Heart left ventricle (tissue), 16 donors: ENCODE measurements at places on chromosomes 12 and 14.

GRCh38 chr12:8661751-8662150, 875 bp downstream of the MFAP5 start:
- H3K27me3 ChIP-seq: no peaks in the 10 kb centered on the region
- no peaks in the 10 kb centered on the region for H3K36me3 ChIP-seq
- no peak overlapping the region for H3K4me3 ChIP-seq

DNA sequence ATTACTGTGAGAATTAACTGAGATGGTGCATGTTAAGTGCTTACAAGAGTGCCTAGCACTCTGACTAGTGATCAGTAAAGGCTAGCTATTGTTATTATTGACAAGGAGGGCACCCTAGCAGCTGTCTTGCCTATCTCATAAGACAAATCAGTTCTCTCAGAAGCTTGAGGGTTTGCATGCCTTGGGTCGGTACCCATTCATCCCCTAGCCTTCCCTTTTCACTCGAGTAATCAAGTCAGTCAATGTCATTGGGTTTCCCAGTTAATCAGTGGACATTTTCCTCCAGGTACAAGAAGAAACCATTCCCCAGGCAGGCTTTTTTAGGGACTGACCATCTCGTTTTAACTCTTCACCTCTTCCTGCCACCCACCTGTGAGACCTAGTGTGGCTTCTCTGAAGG, 10.4 kb upstream of the TFCP2 start:
- H3K4me1 ChIP-seq: no peaks in the 10 kb centered on the region
- no peaks in the 10 kb centered on the region for H3K27me3 ChIP-seq
- H3K27ac ChIP-seq: no peak overlapping the region
- no peak overlapping the region for H3K4me3 ChIP-seq
- H3K36me3 ChIP-seq: no peaks in the 10 kb centered on the region

- no peaks in the 10 kb centered on the region for H3K36me3 ChIP-seq
- H3K27ac ChIP-seq: no peak overlapping the region
- no peaks in the 10 kb centered on the region for H3K4me1 ChIP-seq
Measured at GRCh38 chr12:5905757-5906156, 39.3 kb downstream of the ANO2 start.

DNA sequence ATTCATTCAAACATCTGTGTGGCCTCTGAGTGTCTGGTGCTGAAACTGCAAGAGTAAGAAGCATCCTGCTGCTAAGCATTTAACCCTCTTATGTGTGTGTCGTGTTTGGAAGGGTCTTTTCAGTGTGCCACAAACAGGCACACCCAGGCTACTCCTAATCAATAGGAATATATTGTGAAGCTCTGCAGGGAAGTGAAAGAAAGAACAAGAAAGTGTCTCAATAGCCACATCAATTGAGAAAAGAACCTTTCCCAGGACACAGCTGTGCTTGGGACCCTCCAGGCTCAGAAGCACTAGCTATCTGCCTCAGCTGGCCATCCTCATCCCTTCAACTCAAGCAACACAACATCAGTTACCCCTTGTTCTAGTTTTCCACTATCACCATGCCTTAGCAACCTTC, 13.4 kb upstream of the KRAS start:
- H3K4me3 ChIP-seq: no peak overlapping the region
- H3K27ac ChIP-seq: no peak overlapping the region

GRCh38 chr14:59225281-59225680, 36.8 kb downstream of the DAAM1 start:
- H3K4me1 ChIP-seq: peaks cover 91% of the 10 kb centered on the region
- H3K27ac ChIP-seq: no peak overlapping the region
- H3K27me3 ChIP-seq: no peaks in the 10 kb centered on the region
- DNase-seq: no peak
- H3K4me3 ChIP-seq: no peak overlapping the region
